ENCODE measurements at places on chromosomes 7 and 10.

- DNase-seq = no peak
Observed at GRCh38 chr10:122255509-122256301, 15.4 kb upstream of the BTBD16 start.

GRCh38 chr10:47254611-47255010, 45.4 kb upstream of the GDF10 start:
- DNase-seq = no peak

DNA sequence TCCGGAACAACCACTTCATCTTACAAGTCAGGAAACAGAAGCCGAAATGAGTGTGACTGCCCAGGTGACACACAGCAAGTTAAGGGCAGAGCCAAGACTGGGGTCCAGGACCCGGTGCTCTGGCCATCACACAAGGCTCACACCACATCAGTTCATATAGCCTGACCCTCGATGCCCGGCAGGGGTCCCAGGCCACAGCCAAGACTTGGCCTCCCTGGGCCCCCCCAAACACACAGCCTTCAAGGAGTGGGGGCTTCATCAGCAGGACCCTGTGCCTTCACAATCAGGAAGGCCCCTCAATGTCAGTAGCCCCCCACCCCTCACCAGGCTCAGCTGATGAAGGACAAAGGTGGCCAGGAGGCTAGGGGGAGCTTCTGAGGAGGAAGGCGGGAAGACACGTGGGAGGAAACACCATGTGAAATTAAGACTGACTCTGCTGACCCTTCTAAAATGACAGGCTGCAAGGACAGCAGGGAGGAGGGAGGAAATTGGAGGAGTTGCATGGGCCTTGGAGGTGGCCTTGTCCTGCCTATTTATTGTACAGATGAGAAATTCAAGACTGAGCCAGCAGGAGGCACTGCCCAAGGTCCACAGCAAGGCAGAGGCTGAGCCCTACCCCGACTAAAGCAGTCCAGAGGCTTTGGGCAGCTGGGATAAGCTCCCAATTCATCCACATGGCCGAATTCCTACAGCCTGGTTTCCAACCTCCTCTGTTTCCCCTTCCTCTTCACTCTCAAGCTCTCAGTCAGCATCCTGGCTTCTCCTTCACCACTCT, 216.1 kb upstream of the ZMIZ1 start:
- no peak for DNase-seq

DNA sequence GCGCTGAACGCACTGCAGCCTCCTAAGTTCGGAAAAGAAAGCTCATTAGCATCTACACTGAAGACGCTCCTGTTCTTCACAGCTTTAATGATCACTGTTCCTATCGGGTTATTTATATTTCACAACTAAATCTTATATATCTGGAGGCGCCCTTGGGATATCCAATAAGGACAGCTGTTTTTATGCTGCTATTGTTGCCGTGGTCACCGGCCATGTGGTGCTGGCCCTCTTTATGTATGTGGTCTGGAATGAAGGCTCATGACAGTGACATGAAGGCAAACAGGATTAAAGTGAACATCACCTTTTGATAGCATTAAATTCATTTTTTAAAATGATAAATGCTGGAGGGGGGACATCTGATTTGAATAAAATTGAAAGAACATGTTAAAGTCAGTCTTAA, 8.8 kb downstream of the BLVRA start:
- no peak for DNase-seq

DNA sequence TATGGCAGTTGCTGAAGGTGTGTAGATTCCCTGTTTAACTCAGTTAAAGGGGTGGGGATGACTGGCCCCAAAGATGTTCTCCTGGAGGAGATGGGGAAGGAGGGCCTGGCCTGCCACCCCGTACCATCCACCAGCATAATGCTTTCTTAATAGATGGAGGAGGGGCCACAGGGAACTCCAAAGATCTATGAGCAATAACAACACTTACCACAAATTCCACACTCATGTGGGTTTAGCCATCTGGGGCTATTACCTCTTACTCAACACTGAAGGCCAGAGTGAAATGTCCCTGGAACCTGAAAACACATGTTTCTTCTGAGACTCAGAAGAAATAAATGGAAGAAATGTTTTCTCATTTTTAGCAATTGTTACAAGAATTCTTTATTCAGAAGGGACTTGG, 259.0 kb downstream of the CXCL12 start:
- DNase-seq = no peak

DNA sequence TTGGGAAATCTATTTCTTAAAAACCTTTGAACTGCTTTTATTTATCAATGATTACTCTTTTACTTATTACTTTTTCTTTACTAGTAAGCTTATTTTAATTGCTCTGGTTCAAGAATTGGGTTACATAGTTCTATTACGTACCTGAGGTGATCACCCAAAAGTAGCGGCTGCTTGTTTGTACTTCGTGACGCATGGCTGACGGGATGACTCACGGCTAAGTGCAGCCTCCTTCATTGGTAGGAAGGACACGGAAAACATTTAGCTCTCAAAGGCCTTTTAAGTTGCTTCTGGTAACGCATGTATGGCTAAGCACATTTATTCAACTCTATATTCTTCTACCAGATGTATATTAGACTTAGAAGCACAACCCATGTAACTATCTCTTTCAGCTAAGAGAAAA, 285.8 kb upstream of the SP4 start:
- DNase-seq = no peak

- no peak for DNase-seq
Observed at GRCh38 chr10:62386356-62387320, 12.5 kb downstream of the ZNF365 start.

GRCh38 chr10:132699411-132700155, 86.4 kb downstream of the NKX6-2 start:
- no peak for DNase-seq

GRCh38 chr7:42753811-42754363, 158.0 kb downstream of the C7orf25 start:
- DNase-seq = no peak

GRCh38 chr10:110423650-110424049, 74.1 kb upstream of the DUSP5 start:
- no peak for DNase-seq

GRCh38 chr7:12927635-12928434, 240.4 kb downstream of the ARL4A start:
- DNase-seq = no peak

GRCh38 chr7:101701153-101701794, 72.2 kb upstream of the MYL10 start:
- DNase-seq = no peak

DNA sequence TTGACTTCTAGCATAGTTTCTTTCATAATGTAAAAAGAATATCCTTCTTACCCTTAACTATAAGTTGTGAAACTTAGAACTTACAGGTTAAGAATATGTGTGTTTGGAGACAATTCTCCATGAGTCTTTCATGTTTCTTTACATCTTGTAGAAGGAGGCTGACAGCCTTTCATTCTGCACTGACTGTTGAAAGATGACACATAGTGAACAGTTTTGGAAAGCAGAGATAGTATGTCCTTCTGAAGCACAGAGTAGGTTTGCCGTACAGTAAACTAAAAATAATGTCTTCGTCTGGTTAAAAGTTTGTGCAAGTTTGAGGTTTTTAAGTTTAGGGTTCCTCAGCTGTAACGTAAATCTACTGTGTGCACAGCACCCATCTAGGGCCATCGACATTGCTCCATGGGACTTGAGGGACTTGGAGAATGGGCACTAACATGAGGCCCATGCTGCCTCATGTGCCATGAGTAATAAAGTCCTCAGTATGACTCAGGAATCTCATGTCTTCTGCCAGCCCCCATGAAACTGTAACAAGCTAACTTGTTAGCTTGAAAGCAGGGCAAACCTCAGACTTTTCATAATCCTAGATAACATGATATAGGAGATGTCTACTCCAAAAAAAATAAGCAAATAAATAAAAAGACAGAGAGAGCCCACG, 24.5 kb upstream of the ELAPOR2 start:
- no peak for DNase-seq

GRCh38 chr7:101666293-101666692, 37.2 kb upstream of the MYL10 start:
- DNase-seq = no peak

GRCh38 chr7:12257582-12257981, 46.5 kb downstream of the TMEM106B start:
- no peak for DNase-seq

DNA sequence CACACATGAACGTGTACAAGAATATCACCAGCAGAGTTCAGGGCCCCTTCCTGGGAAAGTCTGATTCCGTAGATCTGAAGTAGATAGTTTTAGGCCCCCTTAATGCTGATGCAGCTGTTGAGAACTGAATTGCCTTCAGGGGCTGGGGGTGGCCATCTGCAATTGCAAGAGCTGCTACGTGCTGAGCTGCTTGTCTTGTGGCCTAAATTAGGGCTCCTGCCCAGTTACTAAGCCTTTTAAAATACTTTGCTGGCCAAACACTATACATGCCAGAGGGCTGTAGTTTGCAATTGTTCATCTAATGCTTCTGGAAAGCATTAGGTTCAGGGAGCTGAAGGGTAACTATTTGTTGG, 71.7 kb downstream of the TMEM178B start:
- DNase-seq = no peak

GRCh38 chr7:37728747-37729146, 45.2 kb downstream of the GPR141 start:
- no peak for DNase-seq

GRCh38 chr10:10270126-10271050, 747.3 kb upstream of the CELF2 start:
- DNase-seq = no peak

GRCh38 chr10:15482156-15482555, 111.1 kb upstream of the FAM171A1 start:
- DNase-seq = no peak

DNA sequence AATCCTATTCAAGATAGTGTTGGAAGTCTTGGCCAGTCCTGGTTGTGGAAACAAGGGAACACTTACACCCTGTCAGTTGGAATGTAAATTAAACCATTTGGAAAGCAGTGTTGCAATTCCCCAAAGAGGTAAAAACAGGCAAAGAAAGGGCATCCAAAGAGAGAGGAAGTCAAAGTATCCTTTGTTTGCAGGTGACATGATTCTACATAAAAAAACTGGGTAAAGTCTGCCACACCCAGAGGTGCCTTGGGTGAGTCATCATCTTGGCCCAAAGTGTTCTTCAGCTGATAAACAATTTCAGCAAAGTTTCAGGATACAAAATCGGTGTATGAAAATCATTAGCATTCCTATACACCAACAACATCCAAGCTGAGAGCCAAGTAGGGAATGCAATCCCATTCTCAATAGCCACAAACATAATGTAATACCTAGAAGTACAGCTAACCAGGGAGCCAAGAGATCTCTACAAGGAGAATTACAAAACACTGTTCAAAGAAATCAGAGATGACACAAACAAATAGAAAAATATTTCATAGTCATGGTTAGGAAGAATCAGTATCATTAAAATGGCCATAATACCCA, 278.7 kb downstream of the SDK1 start:
- no peak for DNase-seq

DNA sequence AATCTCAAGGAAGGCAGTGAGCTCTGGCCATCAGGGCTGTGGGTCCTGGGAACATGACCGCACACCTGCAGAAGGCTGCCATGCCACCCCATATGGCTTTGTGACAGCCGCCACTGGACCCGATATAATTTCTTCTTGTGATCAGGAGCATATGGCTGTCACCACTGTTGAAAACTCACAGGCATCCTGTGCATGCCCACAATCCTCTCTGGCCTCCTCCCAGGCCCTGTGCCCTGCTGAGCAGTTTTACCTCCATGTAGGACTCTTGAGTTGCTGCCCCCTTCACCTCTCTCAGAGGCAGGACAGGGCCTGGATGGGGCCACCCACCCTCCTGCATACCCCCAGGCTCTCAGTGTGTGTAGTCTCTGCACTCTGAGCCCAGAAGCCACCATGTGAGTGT, 391.9 kb upstream of the AKR1E2 start:
- DNase-seq = no peak

DNA sequence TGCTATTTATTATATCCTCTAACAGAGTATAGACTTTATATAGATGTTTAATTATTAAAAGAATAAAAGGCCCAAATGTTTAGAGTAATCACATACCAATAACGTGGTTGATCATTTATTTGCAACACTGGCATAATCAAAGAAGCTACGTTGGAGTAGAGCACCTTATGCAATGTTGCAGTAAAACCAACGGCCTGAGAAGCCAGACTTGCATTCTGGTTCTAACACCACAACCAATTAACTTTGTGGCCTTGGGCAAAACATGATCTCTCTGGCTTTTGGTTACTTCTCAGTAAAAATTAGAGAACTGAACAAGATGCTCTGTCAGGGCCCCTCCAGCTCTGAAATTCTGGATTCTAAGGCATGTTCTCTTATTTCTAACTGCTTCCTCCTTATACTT, 476.2 kb downstream of the GRM8 start:
- DNase-seq = no peak

- DNase-seq = no peak
Observed at GRCh38 chr7:49297958-49298357, 373.6 kb downstream of the CDC14C start.

DNA sequence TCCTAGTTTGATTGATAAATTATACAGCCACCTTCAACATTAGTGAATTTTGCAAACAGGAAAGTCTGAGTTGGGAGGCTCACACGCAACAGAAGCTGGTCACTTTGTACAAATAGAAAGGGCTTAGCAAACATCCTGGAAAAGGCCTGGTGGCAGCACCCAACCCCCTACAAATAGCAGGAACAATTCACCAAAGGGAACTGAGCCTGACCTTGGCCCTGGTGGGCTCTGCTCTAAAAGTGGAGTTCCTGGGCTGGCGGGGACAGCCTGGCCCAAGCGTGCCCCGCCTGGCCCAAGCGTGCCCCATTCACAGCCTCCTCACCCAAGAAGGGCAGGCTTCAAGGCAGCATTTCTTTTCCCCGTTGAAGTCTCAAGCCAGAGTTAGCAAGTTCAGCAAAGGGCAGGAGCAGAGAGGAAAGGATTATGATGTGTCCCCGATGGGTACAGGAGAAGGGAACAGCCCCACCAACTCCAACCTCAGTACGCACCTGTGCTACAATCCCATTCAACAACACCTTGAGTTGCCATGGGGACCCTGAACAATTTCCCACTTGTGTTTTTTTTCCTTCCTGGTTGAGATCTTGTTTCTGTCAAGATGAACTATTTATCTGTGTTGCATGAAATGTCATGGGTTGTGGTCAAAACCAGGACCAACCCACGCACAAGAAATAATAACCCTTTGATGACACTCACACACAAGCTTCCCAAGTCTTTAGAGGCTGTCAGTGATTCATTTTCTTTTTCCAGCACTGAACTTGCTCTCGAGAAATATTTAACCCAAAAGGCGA, 43.4 kb downstream of the RGS10 start:
- no peak for DNase-seq

All from GM12892 (cell line).